ENCODE measurements at places on chromosomes 4 and X.

DNA sequence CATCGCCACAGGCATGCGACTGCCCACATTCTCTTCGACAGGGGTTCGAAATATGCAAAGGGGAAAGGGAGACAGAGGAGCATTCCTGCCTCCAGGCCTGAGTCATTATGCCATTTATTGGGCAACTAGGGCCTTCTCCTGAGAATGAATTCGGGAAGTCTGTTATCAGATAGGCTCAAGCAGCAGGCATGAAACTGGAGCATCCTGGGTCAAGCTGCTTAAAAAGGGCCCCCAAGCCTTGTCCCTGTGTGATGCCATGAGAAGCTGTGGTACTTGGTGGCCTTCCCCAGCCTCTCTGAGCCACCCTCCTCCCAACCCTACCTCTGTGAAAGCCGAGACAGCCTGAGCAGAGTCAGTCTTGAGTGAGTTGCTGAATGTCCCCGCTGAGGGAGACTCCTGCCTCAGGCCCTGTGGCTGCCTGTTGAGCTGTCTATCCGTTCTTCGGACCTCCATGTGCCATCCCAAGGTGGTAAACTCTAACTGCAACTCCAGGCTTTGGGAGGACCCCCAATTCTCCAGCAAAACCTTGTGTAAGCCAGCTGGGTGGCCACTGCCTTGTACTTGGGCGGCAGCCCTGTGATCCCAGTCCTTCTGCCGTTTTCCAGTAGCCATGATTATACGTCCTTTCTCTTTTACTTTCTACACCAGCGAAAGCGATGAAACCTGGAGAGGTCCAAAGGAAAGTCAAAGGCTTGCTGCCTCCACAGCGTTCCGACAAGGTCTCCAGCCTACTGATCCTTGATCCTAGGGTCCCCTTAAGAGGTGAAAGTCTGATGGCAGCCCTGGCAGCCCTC, 37.7 kb downstream of the NBDY start:
- DNase-seq = peak; percentile 58

DNA sequence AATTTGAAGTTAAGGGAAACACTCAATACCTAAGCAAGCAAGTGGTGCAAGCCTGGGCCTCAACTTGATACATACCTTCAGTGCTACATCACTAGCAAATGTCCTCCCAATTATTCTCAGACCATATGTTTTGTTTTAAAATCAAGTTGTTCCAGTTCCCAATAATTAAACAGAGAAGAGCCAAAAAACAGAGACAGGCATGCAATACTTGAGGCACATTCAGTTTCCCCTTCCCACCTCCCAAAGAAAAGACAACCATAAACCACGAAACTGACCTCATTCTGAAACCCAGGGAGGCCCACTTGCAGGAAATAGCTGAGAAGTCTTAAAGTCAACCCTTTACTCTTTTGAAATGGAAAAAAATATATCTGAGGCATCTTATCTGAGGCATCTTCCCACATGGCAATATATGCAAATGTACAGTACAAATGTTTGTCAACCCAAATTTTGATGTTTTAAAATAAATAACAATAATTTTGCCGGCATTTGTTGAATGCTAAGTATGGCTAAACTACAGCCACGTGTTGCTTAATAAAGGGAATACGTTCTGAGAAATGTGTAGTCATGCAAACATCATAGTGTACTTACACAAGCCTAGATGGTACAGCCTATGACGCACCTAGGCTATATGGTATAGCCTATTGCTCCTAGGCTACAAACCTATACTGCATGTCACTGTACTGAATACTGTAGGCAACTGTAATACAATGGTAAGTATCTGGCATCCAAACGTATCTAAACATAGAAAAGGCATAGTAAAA, 147.5 kb downstream of the TSPAN5 start:
- DNase-seq = no peak

DNA sequence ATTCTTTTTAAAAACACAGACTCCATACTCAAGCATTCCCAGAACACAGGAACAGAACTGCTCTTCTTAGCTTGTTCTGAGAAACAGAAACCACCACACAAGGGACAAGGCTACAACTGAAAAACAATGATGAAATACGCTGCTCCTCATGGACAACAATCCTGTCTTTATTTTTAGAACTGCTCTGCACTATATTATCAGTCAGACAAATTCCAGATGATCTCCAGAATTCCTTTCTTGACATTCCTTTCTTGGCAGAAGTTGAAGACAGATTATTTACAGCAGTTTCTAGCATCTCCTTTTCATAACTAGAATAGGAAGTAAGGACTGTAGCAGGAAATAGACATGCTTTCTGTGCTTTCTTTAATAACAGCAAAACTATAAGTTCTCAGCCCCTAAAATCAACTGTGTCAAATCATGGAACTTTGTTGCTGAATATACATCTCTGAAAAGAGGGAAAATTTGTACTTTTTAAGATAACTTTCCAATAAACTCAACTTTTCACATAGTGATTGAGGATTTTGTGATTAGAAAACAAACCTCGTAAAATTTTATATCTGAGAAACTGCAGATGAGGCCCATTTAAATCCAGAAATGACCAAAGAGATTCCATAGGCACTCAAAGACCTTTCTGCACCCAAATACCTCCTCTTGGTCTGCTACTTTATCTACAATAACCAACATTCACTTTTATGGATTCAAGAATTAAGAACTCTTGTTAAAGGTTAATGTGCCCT, 35.9 kb downstream of the ANTXR2 start:
- no peak for DNase-seq

GRCh38 chr4:139978692-139979091, 175.3 kb downstream of the MAML3 start:
- no peak for DNase-seq

- no peak for DNase-seq
These were observed 92.7 kb downstream of the SCD5 start for GRCh38 chr4:82705928-82706300.

GRCh38 chr4:74638689-74639088, 155.6 kb downstream of the BTC start:
- DNase-seq = no peak

DNA sequence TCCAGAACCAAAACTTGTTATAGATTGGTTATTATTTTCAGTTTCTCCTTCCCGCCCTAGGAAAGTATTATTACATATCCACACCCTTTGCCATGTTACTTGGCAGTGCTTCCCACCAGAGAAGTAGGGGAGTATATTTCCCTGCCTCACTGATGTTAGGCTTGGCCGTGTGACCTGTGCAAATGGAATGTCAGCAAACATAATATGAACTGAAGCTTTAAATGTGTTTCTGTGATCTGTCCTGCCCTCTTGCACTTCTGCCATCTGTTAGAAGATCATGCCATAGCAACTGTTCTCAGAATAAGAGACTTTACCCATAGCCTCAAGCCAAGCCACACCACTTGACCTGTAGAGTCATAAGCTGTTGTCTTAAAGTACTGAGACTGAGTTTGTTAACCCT, 36.7 kb upstream of the NEUROG2 start:
- DNase-seq = no peak

DNA sequence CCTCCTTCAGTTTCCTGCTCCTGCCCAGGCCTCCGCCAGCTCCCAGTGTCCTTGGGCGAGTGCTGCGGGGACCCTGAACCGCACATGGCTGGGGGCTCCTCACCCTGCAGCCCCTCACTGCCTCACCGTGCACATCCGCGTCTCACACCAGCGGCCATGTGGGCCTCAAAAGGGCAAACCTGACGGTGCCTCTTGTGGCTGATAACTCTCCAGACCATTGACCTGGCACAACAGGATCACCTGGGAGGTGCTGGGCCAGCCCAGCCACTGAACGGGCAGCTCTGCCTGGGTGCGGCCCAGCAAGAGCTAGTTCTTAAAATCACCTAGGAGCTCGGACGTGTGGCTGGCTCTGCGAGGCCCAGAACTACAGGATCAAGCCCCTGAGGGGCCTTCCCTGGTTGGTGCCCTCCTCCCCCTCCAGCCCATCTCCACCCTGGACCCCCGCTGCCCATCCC, 4.1 kb upstream of the S100P start:
- no peak for DNase-seq

DNA sequence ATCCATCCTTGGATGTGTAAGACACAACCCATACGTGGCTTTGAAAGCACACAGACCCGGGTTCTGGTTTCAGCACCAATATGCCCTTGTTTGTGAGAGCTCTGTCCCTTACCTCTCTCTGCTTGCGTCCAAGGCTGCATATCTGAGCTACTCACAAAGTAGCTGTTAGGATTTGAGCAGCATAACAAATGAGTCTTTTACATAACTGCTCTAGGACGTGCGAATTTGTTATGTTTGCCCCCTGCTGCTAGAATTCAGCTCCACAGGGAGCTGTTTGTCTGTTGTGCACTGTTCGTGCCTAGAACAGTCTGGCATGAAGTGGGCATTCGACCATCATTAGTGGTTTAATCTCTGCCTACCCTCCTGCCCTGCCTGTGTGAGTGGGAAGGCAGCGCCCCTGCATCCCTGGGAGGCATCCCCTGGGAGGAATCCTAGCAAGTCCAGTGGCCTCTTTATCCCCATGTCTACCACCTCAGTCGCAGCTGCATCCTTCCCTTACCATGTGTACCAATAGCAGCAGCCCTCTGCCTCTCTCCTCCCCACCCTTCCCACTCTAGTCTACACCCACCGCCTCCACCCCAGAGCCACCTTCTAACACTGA, 42.1 kb downstream of the SLC2A9 start:
- DNase-seq = peak; percentile 82

GRCh38 chrX:25108481-25108880, 92.7 kb upstream of the ARX start:
- DNase-seq = no peak

- no peak for DNase-seq
These were observed 313.6 kb downstream of the AFF2 start for GRCh38 chrX:148813967-148814366.

DNA sequence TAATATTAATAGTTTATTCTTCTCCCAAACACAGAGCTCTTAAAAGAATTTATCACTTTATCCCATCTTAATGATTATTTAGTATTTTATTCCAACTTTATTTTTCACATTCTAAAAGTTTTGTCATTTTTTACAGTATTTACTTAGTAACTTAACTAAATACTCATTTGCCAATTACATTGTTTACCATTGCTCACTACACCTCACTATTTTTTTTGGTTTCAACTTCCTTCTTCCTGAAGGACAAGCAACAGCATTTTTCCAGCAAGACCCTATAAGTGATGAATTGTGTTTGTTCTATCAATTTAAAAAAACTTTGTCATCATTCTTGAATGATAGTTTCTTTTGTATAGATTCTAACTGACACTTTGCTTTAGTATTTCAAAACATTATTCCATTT, 19.4 kb upstream of the SRD5A3 start:
- no peak for DNase-seq

DNA sequence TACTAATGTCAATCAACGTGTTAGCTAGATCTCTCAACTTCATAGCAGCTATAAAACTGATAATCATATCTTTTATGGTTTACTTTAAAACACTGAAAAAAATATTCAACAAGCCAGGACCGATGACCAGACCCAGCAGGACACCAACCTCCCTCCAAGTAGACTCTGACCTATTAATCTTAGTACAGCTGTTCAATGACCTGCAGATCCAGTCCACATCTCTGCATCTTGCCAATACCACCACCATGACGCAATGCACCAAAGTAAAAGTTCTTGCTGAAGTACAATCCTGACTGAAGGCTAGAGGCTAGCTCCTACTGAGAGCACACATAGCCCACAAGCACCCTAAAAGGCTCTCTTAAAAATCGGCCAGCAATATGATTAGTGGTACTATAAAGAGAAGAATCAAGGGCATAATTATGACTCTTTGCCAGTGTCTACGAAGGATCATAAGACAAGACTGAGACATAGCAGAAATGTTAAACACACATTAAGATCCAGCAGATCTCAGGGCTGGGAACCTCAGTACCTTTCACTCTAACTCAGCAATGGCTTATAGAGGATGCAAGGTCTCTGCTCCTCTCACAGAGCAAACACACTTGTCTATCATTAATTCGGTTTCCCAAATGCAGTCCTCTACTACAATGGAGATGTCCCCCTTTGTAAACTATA, 7.6 kb downstream of the MED14 start:
- DNase-seq = no peak

- DNase-seq = no peak
These were observed 61.0 kb downstream of the ANXA3 start for GRCh38 chr4:78612398-78613178.

- DNase-seq = no peak
These were observed 20.5 kb downstream of the SEPTIN6 start for GRCh38 chrX:119672426-119672825.

DNA sequence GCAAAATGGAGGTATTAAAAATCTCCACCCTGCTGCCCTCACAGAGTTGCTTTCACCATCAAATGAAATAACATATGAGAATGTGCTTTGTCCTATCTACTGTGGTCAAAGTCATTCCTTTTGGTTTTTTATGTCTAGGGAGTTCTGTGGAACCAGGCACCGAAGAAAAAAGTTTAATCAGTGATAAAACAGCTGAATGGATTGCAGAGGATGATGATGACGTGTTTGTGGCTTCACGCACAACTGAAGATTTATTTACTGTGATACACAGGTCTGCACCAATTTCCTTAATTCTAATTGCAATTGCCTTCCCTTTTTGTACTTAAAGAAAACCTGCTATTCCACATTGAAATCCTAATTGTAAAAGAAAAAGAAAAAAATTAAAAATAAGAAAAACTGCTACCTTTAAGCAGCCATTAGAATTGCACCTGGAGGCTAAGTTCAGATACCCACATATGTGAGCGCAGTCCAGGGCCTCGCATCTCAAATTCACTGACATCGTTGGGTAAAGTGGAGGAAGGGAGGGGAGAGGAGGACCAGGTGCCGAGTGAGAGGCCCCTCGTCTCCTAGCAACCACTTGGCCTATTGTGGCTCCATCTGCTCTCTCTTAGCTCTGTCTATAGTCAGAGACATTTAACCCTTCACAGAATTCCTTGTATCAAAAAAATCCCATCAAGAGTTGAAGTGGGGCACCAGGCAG, 10.5 kb upstream of the RTL5 start:
- no peak for DNase-seq

GRCh38 chrX:69551421-69552009, 47.4 kb downstream of the NALF2 start:
- no peak for DNase-seq

- no peak for DNase-seq
These were observed 95.4 kb upstream of the ADRA2C start for GRCh38 chr4:3670521-3671519.

DNA sequence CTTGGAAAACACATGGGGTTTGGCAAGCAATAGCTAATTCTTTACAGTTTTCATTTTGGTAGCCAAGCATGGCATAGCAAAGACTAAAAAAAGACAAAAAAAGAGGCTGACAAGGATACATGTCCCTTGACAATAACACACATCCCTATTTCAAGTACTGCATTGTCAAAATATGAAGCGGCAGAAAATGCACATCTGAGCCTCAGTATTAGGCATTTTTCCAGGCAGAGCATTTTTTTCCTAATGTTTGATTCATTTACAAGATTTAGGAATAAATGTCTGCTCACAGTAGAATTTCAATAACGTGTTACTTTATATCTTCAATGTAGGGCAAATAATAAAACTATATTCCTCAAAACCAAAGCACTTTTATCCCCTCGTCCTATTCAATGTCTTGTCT, 216.3 kb upstream of the PCDH18 start:
- no peak for DNase-seq

GRCh38 chr4:16262188-16262587, 35.9 kb upstream of the TAPT1 start:
- no peak for DNase-seq

GRCh38 chr4:42480281-42480680, 83.0 kb downstream of the SHISA3 start:
- DNase-seq = no peak

- no peak for DNase-seq
These were observed 96.3 kb downstream of the TMA16 start for GRCh38 chr4:163590619-163591264.

All from vagina (tissue), 2 donors.